ENCODE measurements at places on chromosomes 5 and 9.

DNA sequence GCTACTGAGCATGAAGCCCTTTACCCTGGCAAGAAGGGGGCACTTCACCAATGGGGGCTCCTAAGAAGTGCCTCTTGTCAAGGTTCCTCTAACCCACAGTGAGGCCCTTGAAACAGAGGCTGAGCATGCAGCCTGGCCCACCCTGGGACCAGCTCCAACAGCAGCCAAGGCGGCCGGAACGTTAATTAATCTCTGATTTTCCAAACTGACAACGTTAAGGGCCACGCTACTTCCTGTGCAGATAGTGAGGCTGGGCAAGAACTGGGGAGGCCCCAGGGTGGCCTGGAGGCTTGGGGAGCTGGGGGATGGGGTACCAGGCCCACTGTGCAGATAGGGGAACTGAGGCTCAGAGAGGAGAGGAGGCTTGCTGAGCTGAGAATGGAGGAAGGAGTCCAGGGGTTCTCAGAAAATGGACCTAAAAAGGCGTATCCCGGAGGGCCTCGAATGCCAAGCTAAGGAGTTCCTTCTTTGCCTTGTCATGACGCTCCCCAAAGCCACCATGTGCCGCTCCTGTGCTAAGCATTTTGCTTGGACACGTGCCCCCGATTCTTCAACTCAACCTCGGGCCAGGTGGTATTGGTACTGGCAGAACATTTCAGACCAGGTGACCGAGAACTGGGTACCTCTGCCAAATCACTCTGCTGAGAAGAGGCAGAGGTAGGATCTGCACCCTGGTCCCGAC is 72.0 kb upstream of the STXBP1 start:
- no peak for DNase-seq

GRCh38 chr9:68780380-68780712 is 75.3 kb downstream of the PIP5K1B start:
- no peak for DNase-seq

- no peak for DNase-seq
Observed at GRCh38 chr5:125470280-125470902, 724.0 kb upstream of the ZNF608 start.

GRCh38 chr5:146805081-146805480 is 73.5 kb downstream of the PPP2R2B start:
- DNase-seq = no peak

DNA sequence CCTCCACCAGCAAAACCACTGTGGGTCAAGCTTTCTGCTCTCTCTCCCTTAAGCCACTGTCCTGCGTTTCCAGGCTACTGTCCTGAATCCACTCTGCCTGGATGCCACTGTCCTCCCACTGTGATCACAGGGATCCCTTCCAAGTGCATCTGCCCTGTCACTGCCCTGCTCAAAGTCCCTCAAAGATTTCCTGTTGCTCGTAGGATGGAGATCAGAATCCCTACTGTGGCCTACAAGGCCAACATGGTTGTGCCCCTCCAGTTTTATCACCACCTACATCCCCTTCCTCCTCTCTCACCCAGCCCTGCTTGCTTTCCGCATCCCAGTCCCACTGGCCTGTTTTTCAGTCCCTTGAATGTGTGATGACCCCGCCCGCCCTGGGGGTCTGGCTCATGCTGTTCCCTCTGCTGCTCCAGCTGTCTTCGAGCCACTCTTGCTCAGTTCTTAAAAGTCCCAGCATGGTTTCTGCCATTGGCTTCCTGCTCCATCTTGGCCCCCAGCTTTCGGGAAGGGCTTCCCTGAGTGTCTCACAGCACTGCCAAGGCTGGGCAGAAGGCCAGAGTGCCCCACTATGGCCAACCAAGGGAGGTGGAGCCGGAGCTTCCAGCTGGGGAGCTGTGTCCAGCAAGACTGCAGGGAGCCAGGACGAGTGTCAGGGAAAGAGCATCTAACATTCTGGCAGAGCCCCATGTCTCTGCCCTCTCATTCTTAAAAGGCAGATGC is 12.9 kb upstream of the FRRS1L start:
- no peak for DNase-seq

- DNase-seq = no peak
Observed at GRCh38 chr5:138664276-138664943, 88.8 kb upstream of the CTNNA1 start.

DNA sequence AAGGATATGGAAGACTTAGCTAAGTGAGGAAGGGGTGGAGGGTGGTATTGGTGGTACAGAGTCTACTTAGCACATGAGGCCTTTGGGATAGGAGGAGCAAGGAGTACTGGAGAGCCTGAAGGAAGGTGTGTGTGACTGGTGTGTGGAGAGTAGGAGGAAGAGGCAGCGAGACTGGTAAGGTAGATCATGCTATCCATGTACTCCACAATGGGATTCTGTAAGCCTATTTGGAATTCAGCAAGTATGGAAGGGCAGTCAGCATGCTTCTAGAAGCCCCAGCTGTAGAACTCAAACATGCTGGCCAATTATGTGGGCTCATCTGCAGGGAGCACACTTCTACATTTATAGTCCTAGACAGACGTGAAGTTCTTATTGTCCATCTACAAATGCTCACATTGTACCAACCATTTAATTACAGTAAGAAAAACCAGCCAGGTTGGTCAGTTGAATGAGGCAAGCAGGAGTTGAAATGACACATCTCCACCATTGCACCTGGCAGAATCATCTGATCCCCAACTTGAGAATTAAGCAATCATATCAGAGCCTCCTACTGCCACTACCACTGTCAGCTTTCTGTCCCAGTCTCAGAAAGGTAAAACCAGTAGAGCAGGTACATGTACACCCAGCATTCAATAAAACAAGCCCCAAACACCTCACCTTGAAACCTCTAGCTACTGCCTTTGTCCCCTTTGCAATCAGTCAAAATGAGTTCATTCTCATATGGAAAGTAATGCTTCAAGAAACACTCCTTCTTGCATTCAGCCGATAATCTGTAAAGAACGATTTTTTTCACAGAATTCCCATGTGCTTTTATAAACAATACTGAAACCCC is 60.9 kb upstream of the GLRX start:
- no peak for DNase-seq

DNA sequence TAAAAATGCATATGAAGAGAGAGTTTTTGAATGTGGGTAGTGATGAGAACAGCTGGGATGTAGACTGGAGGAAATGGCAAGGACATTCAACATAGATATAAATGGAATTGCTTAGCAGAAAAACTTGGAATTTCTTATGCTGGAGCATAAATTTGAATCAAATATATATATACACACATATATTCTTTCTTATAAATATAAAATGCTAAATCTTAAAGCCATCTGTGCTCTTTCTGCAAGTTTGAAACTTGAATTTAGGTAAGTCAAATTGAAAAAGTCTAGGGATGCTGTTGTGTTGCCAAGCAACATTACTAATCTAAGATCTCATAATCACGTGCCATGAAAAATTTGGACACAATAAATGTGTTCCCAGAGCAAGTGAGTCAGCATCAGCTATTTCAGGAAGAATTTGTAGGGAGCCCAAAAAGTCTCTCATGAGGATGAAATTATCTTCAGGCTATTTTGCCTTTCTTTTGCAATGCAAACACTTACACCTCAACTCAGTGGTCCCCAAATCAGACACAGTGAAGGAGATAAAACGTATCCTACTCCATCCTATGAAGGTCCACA is 58.4 kb upstream of the ALDH1A1 start:
- DNase-seq = no peak

DNA sequence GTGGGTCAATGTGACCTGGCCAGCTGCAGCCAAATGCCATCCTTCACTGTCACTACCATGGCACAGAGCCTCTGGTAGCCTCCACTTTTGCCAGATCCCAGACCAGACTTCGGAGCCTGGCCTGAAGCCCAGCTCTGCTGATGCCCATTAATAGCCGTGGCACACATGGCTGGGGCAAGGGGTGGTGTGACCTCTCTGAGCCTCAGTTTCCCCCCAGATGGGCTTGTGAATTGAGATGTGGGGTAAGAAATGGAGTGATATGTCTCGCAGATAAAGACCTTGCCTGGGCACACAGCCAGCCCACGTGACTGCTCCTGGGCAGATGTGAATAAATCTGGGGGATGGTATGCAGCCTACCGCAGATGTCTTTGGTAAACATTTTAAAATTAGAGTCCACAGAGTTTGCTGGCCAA is 13.9 kb downstream of the SUSD3 start:
- DNase-seq = no peak

GRCh38 chr5:179698935-179699615 is at the start of gene CANX:
TSS of gene CANX (plus strand) at chr5:179698967. CDS start at chr5:179705682, 6,715 bp downstream.
- no peak for DNase-seq

DNA sequence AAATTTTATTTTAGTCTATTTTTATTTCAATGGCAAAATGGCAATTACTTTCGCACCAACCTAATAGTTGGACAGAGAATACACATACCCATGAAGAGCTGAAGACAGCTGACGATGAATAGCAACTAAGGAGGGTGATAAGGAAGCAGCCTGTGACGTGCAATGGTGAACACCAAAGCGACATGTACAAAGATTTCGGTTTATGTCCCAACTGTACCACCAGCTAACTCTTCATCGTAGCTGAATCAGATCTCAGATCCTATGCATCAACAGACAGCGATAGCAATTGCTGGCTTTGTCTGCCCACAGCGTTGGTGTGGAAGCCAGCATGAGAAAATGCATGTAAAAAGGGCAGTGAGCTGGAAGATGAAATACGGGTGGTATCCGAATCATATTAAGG is 130.6 kb upstream of the ANKH start:
- DNase-seq = no peak

GRCh38 chr5:151040211-151040747 is 19.9 kb downstream of the GPX3 start:
- no peak for DNase-seq
